ENCODE measurements at places on chromosomes 16 and 17.

- no peak for DNase-seq
Observed at GRCh38 chr17:62892061-62892675, 73.9 kb upstream of the TANC2 start.

GRCh38 chr17:76153640-76154039 is 12.6 kb upstream of the FOXJ1 start:
- DNase-seq: no peak

DNA sequence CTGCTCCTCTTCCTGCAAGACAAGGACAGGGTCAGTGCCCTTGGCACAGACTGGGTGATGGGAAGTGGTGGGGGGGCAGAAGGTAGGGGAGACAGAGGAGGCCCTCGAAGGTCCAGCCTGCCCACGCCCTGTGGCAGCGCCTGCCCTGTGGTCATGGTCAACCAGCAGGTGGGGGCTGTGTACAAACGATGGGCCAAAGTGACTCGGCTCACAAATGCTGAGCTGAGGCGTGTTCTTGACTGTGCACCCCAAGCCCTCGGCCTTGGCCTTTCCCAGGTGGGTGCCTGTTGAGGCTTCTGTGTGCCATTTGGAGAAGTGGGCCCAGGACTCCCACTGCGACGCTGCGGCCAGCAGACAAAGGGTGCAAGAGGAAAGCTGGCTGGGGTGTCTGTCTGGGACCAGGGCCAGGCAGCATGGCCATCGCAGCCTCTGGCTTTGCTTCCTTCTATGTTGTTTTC is 22.6 kb downstream of the MXRA7 start:
- no peak for DNase-seq

- DNase-seq: no peak
Observed at GRCh38 chr17:13569398-13570123, 32.2 kb downstream of the HS3ST3A1 start.

GRCh38 chr17:41254861-41255260 is 323 bp upstream of the KRTAP9-9 start:
- DNase-seq: no peak

DNA sequence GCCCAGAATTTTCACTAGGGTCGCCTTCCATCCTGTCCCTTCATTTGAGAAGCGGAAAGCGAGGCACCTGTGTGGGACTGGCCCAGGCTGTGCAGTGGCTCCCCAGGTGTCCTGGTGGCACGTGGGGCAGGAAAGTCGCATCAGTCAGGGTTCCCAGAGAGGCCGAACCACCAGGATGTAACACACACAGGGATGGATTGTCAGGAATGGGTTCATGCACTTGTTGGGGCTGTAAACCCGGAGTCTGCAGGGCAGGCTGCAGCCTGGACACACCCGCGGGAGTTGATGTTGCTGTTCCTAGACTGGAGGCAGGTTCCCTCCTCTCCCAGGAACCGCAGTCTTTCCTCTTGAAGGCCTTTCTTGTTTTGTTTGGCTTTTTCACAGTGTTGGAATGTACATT is 30.7 kb upstream of the RPTOR start:
- DNase-seq: no peak
